Stimulated activated CD8-positive, alpha-beta memory T cell treated with anti-CD3 and anti-CD28 coated beads, Interleukin-7, amount 100 ng/mL, for 1 hour (primary cell): ENCODE measurements at places on chromosomes 1 and 21.

- DNase-seq = no peak
These were observed 384.0 kb downstream of the HHIPL2 start for GRCh38 chr1:222163895-222164294.

GRCh38 chr1:205248793-205249601 is 21.3 kb downstream of the TMCC2 start:
- DNase-seq = no peak

- no peak for DNase-seq
These were observed 75.6 kb upstream of the SLFNL1 start for GRCh38 chr1:41097105-41097504.

DNA sequence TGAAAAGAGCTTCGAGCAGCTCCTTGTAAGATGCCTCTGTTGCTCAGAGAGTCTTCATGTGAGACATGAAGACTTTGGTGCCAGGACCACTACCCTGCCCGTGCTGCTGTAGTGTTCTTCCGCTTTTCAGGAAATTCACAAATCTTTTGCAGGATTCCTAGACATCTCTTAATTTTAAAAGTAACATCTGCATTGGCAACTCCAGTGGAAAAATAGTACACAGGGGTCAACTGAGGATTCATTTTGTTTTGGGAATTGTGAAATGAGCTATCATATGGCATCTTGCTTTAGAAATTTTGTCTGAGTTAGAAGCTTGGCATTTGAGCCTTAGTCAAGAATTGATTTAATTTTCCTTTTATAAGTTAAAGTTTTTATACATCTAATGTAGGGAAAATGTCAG is 7.2 kb downstream of the PRDM2 start:
- DNase-seq = no peak

GRCh38 chr1:88061492-88062177 is 622.4 kb upstream of the PKN2 start:
- no peak for DNase-seq

- no peak for DNase-seq
These were observed at the start of gene ADSS2 for GRCh38 chr1:244451539-244451950. ADSS2 (minus strand) TSS chr1:244451909; CDS start chr1:244451817, 92 bp downstream.

DNA sequence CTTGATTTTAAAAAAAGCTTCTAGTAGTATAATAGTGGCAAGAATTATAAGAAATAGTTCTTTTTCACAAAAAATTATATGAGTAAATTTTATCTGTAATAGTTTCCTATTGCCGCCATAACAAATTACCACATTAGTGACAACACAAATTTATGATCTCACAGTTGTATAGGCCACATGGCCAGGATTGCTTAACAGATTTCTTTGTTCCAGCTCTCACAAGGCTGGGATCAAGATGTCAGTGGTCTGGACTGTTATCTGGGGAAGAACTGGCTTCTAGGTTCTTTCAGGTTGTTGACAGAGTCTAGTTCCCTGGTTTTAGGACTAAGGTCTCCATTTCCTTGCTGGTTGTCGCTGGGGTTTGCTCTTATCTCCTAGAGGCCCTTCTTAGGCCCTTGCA is 236.4 kb downstream of the USP25 start:
- no peak for DNase-seq

DNA sequence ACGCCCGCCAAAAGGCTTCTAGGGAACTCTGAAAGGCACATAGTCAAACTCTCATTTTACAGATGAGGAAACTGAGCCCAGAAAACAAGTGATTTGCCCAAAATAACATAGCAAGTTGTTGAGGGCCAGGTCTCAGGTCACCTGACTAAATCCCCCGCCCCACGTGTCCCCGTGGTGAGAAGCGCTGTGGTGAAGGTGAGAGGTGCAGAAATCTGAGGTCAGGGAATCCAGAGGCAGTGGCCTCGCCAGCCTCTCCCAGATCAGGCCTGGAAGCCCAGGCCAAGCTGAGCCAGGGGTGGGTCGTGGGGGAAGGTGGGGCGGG is 5.1 kb downstream of the HDGF start:
- no peak for DNase-seq

GRCh38 chr1:6603238-6603914 is 707 bp upstream of the KLHL21 start:
- DNase-seq = peak; percentile 33

GRCh38 chr1:60765204-60765603 is 317.2 kb upstream of the NFIA start:
- DNase-seq = no peak

DNA sequence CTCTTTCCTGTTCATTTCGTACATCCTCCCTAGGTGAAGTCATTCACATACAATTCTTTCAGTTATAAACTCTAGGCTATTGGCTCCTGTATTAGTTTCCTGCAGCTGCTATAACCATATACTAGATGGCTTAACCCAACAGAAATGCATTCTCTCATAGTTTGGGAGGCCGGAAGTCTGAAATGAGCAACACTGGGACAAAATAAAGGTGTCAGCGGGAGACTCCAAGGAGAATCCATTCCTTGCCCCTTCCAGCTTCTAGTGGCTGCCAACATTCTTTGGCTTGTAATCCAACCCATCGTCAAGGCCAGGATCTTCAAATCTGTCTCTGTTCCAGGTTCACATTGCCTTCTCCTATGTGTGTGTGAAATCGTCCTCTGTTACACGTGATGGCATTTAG is 71.3 kb downstream of the TOR3A start:
- DNase-seq = no peak

DNA sequence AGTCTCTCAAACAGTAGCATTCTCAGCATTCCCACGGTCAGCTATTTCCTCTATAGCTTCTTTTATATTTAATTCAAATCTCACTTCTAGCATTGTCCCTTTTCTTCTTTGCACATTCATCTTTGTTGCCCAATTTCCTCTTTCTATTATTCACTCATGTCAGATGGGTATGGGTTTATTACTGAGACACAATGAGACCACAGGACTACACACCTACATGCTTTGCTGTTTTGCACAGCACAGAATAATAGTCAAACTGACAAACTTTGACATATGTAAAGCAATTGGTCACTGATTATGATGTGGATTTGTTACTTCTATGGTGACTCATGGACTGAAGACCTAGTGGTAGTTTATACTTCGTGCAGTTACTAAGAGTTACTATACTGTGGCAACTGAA is 5.8 kb upstream of the CD1C start:
- no peak for DNase-seq

GRCh38 chr1:32390904-32391870 is 3.1 kb downstream of the BSDC1 start:
- no peak for DNase-seq

- no peak for DNase-seq
These were observed 33.6 kb downstream of the NUP133 start for GRCh38 chr1:229474509-229474908.

DNA sequence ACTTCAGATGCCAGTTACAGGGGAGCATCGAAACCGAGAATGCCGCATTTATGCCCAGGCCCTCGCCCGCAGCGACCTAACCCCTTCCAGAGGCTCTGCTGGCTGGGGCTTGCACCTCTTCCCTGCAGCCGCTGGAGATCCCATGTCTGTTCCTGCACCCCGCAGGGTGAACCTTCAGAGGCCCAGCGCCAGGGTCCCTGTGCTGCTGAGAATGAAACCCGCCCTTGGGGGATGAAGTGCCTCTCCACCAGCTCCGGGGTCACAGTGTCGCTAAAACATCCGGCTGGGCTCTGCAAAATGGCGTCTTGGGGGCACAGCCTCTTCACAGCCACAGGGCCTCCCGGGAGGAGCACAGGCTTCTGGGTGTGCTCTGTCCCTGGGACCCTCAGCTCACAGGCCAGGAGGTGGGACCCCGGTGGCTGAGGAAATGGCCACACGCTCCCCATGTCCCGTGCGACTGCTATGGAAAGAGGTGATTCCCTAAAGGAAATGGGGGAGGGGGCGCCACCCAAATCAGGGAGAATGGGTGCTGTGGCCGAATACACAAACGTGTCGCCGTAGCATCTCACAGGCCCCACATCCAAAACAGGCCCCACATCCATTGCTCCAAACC is 39.9 kb upstream of the TSPEAR start:
- DNase-seq = no peak

DNA sequence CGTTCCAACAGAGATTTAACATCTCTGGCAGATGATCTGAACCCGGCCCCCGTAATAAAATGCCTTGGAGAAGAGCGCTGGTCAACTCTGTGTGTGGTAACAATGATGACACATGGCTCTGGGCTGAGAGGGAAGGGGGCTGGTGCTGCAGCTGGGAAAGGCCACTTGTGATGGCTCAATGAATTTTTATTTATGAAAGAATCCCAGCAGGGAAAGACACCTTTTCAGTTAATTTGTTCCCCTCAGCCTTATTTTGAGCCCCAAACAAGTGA is 59.4 kb downstream of the SYT6 start:
- DNase-seq = no peak

DNA sequence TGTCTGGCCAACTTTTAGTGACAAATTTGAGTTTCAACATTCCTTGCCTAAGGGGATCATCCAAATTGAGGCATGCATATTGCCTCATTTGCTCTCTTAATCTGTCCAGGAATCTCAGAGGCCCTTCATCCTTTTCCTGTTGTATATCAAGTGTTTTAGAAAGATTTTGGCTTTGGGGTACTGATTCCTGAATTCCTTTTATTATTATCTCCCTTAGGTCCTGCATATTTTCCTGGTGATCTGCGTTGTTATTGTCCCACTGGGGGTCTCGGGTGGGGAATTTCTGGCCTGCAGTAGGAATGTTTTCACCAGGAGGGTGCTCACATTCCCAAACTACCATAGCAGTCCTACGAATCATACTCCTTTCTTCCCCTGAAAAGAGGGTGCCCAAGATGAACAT is 4.4 kb upstream of the AADACL3 start:
- DNase-seq = no peak

GRCh38 chr1:91754348-91754747 is 131.6 kb downstream of the TGFBR3 start:
- no peak for DNase-seq

DNA sequence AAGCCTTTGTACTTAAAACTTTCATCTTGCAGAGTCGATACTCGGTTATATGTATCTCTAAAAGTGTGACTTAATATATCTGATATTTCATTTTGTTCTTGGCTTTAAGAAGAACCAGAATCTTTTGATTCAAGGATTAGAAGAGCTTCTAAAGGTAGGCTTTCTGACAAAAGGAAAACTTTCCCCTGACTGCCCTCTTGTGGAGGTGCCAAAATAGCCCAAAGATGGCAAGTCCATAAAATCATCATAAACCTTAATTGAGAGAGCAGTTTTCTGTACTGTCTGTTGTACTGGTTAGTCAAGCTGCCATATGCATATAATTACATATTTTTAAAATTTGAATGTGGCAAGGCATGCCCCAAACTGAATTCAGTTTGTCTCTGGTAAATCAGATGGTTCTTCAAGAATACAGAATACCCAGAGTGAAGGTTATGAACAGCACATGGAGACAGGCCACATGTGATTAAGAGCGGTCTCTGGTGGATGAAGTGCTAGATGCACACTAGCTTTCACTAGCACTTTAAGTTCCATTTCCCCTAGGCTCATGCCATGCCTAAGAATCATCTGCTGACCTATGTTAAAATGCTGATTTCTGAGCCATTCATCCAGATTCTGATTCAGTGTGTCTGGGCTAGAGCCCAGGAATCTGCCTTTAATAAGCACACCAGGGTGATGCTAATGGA is 27.7 kb upstream of the ELAVL4 start:
- DNase-seq = no peak

DNA sequence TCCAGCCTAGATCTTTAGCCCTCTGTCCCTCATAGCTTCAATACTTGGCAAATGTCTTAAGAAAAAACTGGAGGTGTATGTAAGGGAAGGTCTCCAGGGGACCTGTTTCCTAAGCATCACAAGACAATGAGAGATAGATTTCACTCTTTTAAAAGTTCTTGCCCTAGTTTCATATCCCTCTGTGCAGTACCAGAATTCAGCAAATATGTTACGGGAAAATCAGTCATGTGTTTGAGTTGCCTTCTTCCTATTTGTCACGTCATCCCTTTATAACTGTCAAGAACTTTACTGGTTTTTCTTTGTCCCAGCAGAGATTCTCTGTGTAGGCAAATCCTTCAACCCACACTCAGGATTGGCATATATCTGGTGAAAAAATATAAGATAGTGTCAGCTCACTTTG is 32.3 kb downstream of the DNASE2B start:
- DNase-seq = no peak

DNA sequence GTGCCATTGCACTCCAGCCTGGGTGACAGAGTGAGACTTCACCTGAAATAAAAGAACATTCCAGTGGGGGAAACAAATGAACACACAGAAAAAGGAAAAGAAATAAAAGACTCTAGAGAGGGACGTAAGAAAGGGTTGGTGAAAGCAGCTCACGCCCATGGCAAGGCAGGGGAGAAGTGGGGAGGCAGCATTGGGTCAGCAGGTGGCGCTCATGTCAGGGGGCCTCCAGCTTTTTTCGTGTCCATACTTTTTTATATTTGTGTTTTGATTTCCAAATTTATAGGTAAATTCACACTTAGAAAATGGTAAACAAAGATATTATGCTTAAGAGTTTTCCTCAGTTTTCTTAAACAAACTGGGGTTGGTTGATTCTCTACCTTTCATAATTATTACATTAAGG is 45.5 kb downstream of the VPS13D start:
- DNase-seq = no peak

GRCh38 chr21:38714039-38714817 is 91.5 kb upstream of the ETS2 start:
- no peak for DNase-seq

GRCh38 chr1:197638316-197638715 is 137.0 kb downstream of the DENND1B start:
- no peak for DNase-seq
